ENCODE measurements at places on chromosomes 4 and X.

GRCh38 chr4:152961014-152961772 lies 25.1 kb downstream of the FHDC1 start:
- DNase-seq = no peak

DNA sequence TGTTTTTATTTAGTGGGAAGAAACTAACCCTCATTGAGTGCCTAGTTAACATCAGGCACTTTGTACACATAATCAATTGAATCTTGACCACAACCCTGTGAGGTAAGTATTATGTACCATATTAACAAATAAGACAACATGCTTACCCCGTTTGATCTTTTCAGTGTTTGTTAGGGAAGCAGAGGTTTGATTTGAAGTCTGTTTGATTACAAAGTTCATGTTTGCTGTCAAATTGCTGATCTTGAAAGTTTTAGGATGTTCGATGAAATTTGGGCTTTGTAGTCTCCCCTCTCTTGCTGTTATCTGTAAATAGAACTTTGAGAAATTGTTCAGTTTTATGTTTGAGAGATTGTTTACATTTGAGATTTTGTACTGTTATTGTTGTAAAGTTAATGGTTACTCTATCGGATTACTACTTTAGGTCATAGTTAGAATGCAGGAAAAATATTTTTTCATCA lies 13.4 kb upstream of the ADH4 start:
- no peak for DNase-seq

GRCh38 chr4:28287831-28288233 lies 1427.2 kb downstream of the STIM2 start:
- DNase-seq = no peak

- no peak for DNase-seq
Measured at GRCh38 chr4:174317531-174317930, 33.8 kb downstream of the CEP44 start.

DNA sequence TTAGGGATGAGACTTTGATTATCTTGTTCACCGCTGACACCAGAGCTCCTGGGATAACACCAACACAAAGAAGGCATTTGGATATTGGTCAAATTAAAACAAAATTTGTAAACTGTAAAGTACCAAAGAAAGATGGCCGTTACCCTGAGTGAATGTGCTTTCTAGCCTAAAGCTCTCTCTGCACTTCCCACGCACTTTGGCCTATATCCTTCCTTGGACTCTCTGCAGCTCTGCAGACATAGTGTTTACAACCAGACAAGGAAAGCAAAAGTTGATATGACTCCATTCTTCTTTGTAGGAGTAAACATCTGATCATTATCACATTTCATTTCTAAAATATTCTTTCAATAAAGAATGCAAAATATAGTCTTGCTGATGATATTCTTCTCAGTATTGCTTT lies 44.8 kb upstream of the PITX2 start:
- DNase-seq = no peak

- no peak for DNase-seq
Measured at GRCh38 chr4:108834166-108834834, 71.4 kb upstream of the ETNPPL start.

DNA sequence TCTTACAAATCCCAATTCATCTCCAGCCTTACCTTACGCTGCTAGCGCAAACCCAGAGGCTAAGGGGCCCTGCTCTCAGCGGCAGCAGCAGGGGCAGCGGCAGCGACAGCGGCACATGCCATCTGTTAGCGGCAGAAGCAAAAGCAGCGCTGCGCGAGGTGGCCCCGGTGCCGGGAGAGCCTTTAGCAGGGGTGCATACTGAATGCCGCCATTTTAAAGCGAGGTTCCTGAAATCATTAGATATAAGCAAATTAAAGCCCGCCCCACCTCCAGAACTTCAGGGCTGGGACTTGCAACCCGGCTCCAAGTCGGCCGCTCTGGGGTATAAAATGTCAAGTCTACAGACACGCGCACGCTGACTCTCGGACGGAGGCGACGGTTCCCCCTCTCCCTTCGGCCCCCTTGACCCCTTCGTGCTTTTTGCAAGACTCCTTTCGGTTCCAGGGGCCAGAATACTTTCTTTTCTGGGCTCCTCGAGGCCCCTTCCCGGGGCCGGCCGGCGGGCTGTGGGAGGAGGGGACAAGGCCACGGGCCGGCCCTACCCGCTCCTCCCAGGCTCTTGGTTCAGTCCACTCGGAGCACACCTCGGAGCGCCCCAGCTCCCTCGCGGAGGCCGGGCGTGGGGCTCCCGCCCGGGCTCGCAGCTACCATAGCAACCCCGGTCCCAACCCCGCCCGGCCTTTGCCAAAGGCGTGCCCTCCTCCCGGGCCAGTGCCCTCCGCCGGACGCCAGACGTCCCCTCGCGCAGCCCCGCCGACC lies at the start of gene MBNL3:
Gene MBNL3, minus strand, starts transcription at position 220 of the 759 bp plus-strand sequence. CDS start 49,427 bp downstream, outside the sequence.
- peak; percentile 36 for DNase-seq

DNA sequence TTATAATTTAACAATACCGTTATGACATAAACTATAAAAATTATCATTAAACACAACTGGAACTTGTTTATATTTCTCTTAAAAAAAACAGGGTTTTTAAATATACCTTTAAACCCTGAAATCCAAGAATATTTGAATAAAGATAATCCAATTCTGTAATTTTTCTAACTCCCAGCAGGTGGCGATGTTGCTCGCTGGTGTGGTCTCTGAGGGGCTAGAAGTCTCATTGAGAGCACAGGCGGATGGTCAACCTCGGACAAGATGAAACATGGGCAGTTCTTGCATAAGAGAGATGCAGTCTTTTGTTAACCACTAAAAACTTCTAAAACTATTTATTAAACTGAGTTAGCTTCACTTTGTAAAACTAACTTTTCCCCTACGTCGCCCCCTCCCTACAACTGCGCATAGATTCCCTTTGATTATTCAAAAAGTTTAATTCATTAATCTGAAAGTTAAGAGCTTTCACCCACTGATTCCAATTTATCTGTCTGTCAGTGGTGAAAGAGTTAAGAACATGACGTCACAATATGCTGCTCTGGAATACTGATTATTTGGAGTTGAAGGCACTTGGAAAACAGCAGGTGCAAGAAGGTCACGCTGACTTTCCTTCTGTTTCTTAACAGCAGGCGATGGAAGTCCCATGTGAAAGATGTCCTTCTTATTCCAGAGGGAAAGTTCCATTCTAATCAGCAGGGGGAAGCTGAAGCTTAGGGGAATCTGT lies 29.5 kb downstream of the DMP1 start:
- DNase-seq = no peak

- DNase-seq = no peak
Measured at GRCh38 chrX:68843992-68844391, 15.2 kb downstream of the EFNB1 start.

DNA sequence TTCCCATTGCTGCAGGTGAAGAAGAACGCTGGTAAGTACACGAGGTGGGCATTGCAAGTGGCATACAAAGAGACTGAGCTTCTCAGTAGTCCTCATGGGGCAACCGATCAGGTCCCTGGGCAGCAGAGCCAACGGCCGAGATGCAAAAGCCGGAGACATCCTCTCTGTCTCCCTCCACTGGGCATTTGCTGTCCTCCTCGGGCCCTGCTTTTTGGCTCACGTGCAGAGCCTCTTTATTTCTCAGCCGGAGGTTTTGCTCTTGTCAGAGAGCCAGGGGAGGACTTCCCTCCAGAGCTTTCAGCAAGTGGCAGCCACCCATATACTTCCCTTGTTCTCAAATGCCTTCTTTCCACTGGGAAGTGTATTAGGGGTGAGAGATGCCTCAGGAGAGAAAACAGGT lies 18.0 kb downstream of the STARD8 start:
- no peak for DNase-seq

GRCh38 chr4:89800527-89801103 lies 36.3 kb downstream of the SNCA start:
- DNase-seq = no peak

DNA sequence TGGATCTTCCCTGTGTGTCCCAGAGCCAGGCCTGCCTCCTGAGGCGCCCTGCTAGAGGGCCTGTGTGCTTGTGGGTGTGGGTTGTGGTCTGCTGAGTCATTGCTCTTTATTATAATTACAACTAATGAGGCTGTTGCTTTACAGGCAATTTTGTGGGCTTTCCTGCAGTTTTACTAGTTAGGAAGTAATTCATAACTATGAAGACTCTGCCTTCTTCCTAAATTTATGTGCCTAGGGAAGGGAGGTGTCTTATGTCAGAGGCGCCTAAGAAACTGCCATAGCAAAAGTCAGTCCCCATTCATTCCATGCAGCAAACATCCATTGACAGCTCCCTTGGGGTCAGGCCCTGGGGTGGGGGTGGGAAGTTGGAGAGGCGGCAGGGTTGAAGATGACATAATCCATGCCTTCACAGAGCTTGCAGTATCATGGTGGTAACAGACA lies 359.2 kb downstream of the IDS start:
- DNase-seq = no peak

- DNase-seq = no peak
Measured at GRCh38 chr4:17619416-17620105, 5.1 kb downstream of the MED28 start.

DNA sequence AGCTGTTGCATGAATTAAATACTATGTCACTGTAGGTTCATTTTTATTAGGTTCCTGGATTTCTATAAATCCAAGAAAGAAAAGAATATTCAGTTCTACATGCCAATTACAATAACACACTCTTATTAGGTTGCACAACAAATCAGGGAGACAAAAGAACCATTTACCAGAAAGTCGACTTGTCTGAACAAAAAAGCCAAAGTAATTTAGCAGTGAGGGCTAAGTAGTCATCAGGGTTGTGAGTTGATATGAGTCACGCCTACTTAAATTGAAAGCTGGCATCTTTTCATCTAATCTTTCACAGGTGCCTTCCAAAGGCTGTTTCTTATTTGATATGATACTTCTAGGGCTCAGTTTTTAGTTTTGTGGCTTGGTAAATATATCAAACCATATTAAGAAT lies 25.4 kb upstream of the GNRHR start:
- DNase-seq = no peak

DNA sequence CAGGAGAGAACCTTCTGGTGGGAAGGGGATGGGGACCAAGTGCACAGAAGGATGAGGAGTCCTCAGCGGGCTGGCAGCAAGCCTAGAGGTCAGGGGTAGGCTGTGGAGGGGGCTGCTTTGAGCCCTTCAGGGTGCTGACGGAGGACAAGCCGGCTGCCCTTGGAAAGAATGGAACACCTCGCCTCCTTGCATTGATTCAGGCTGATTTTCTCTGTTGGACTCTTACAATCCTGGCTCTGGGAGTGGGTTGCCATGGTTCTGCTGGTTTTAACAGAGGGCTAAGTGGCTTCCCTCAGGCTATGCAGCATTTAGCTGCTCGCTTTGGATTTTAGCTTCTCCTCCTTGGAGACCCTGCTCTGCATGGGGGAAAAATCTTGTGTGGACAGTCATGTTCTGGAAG lies 49.4 kb upstream of the CHRNA9 start:
- no peak for DNase-seq

DNA sequence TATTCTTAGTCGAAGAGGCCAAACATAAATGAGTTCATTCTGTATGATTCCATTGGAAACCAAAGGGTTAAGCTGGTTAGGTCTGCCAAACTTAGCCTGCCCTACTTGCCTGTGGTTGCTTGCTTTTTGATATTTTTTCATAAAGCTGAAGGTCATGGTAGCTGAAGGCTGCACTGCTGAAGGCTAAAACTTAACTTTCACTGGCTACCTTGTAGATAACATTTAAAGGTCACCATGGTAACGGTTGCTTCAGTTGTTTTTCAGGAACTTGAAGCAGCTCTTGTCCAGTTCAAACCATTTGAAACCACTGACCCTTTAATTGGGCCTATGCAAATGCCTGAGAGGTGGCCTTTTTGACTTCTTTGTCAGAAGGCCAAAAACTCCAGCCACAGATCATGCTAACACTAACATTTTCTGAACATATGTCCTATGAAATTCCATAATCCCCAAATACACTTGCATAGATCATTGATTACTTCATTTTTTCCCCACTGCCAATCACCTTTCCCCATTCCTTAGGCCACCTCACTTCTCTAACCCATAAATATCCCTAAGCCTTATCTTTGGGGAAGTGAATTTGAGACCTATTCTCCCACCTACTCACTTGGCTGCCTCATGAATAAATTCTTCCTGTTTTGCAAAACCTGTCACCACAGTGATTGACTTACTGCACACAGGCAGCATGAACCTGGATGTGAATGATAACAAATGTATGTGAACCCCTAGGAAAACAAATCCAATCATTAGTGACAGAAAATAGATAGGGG lies 10.7 kb upstream of the SMIM10L2A start:
- DNase-seq = no peak

- DNase-seq = no peak
Measured at GRCh38 chr4:184885602-184886001, 59.8 kb upstream of the ACSL1 start.

GRCh38 chr4:143626134-143626911 lies 74.2 kb downstream of the FREM3 start:
- no peak for DNase-seq

DNA sequence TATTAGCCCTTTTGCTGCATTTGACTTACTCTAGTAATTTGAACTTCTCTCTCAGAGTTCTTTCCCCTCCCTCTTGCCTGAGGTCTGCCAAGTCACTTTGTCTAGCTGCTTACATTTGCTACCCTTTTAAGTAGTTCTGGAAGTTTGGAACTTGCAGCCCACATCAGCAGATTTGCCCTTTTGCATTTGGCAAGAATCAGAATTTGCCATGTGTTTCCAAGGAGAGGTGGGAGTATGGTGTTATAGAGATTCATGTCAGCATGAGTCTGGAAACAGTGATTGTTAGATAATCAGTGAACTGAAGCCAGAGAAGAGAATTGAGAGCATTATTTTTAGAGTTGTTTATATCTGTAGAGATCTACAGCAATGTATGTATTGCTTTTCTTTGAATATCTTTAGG lies 52.1 kb downstream of the KLHL34 start:
- DNase-seq = no peak

DNA sequence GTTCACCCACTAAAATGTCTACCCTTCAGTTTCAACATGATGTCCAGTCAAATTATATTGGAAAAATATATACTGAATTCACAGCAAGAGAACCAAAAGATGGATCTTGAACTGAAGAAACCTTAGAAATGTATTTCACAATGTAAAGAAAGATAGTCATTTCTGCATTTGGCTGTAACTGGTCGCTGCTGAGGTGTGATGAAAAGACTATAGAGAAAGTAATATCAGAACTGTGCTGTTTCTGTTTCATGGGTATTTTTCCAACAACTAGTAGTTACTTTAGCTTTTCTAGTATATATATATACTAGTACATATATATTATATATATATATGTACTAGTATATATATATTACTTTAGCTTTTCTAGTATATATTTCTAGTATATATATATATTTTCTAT lies 91.3 kb downstream of the GPM6A start:
- no peak for DNase-seq

GRCh38 chr4:137387924-137388323 lies 144.4 kb downstream of the PCDH18 start:
- DNase-seq = no peak

DNA sequence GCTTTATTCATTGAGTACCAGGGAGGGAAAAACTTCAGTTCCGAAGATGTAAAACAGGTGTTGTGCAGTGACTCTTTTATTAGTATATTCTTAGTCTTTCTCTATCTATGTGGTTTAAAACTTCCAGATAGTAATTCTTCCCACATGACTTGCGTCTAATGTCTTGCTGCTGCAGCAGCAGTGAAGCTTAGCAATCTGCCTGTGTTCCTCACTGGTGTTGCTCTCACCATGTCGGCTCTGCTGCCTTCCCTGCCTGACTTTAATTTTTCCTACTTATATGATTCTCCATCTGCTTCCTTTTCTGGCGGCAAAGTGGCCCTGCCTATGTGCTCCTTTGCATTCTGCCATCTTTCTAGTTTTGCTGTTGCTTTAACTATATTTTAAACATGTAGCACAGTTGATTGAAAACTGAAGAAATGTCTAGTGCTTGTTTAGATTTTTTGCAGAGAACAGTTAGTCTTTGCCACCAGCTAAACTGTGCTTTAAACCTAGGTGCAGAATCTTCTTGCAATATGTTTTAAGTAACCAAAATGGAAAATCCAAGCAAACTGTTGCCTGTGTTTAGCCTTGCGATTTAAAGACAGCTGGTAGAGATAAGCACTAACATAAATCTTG lies 1934.2 kb upstream of the IGFBP7 start:
- DNase-seq = no peak

Measured in stimulated activated CD8-positive, alpha-beta memory T cell treated with anti-CD3 and anti-CD28 coated beads, Interleukin-12 subunit alpha, Interleukin-12 subunit beta, amount 100 ng/mL, for 4 hours (primary cell).